ENCODE measurements at places on chromosomes 3 and 15. TPM values are rescaled to one million over a fixed set of nuclear protein-coding genes. Genes with fewer than 3 reads are reported as not detected.

- DNase-seq, result no peak
Measured at GRCh38 chr3:57160076-57160764, 4.9 kb downstream of the IL17RD start.

- DNase-seq, result peak; percentile 86
Measured at GRCh38 chr3:138935863-138936740, 10.8 kb downstream of the FOXL2 start.

The ACKR2 gene
- 0.60 TPM for total RNA-seq

GRCh38 chr3:111904376-111905241 is 45.5 kb downstream of the PHLDB2 start:
- DNase-seq, result no peak

DNA sequence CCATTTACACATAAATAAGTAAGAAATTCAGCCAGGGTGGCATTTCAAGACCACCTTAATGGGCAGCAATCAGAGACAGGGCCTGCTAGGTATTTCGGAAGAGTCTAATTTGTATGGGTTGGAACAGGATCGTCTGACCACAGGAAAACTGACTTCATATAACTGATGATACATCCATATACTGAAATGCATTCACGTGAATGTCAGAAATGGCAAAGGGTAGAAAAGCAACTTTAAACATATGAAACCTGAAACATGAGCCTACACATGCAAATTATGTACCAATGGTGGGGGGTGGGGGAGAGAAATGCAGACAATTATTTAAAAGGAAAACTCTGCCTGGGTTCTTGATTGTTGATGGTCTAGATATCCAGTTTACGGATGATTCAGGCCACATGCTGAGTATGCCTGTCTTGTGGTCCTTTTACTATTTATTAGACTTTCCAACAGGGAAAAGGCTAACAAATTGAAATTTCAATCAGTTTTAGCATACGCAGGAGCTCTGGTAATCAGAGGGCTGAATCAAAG is 582.2 kb downstream of the FOXP1 start:
- DNase-seq, result no peak

The C2CD4B gene
- 0.69 TPM for total RNA-seq

DNA sequence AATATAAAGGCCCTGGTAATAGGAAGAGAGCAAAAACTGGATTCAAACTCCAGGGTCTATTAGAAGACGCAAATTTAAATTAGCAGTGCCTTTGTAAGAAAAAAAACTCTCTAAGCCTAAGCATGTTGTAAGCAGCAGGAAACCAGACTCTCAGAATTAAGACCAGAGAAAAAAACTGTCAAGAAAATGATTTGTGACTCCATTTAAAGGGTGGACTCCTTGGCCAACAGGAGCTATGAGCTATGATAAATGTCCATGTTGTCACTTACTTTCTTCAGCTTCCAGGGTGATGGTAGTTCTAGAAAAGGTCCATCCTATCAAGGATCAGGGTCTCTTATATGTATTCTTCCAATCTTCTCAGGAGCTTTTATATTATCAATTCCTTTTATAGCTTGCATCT is 34.9 kb upstream of the CCDC50 start:
- no peak for DNase-seq

The SYNPR gene
- 13.3 TPM for total RNA-seq

- DNase-seq, result no peak
Measured at GRCh38 chr3:134955874-134956273, 160.8 kb downstream of the EPHB1 start.

The PATL2 gene
- total RNA-seq, result not detected

DNA sequence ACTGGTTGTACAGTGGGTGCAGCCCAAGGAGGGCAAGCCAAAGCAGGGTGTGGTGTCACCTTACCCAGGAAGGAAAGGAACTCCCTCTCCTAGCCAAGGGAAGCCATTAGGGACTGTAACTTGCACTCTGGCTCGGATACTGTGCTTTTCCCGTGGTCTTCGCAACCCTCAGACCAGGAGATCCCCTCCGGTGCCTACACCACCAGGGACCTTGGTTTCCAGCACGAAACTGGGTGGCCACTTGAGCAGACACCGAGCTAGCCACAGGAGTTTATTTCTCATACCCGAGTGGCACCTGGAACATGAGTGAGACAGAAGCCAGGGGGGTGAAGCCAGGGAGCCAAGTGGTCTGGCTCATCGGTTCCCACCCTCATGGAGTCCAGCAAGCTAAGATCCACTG is 90.7 kb downstream of the ZBBX start:
- no peak for DNase-seq

DNA sequence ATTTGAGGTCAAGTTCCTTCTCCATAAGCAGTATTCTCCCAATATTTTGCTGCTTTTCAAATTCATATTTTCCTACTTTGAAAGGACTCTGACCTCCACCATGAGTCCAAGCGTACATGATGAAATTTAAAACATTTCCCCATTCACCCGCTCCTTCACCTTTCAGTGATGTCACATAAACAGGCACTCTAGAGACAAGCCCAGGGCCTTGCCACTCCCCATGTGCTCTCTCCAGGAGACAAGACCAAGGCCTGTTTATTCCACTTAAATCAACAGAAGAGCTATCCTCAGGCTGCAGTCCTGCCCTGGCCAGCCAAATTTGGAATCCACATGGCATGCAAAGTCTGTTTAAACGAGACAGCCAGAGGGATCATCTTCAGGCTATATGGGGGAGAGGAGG is 161.5 kb downstream of the ARRDC4 start:
- DNase-seq, result no peak
